ENCODE measurements at places on chromosomes 6 and 20.

GRCh38 chr20:46635514-46636136 lies 15.6 kb downstream of the SLC13A3 start:
- DNase-seq, result no peak
- H3K4me1 ChIP-seq, result no peaks in the 10 kb centered on the region
- H3K36me3 ChIP-seq, result no peaks in the 10 kb centered on the region

- peaks cover 3% of the 10 kb centered on the region for H3K27me3 ChIP-seq
- no peak overlapping the region for H3K4me3 ChIP-seq
- no peaks in the 10 kb centered on the region for H3K36me3 ChIP-seq
- peak overlapping the region; percentile 43 for H3K27ac ChIP-seq
- H3K4me1 ChIP-seq, result peaks cover 27% of the 10 kb centered on the region
- no peak for DNase-seq
Observed at GRCh38 chr6:138815797-138816528, 20.1 kb downstream of the ECT2L start.

- peaks cover 9% of the 10 kb centered on the region for H3K4me1 ChIP-seq
- no peaks in the 10 kb centered on the region for H3K36me3 ChIP-seq
- H3K4me3 ChIP-seq, result no peak overlapping the region
- no peak overlapping the region for H3K27ac ChIP-seq
Observed at GRCh38 chr6:32886681-32887383, 32.8 kb downstream of the PSMB9 start.

DNA sequence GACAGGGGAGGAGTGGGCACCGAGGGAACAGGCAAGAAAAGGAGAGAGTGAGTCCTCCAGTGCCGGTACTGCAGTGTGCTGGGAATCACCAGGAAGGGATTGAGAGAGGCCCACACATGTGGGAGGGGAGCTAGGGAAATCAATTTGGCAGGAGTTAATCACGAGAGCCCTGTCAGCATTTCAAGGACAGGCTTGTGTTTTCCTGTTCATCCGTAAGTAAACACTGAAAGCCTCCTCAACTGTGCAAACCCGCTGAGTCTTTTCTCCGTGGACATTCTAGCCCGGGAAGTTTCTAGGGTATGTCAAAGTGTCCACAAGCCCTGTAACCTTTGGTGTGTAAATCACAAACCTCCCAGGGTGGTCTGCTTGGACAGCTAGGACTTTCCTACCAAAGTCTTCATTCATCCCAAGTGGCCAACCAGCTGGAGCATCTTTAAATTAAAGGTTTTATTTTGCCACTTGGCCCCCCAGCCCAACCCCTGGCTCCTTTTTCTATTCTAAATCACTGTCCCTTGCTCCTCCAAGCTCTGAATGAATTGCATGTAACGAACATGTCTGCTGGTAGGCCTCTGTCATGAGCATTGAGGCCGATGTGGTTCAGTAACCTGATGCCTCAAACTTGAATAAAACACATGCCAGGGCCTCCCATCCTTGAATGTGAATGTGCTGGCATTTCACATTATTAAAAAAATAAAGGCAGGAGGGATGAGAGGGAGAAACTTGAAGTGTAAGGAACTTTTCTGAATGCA lies 149.1 kb downstream of the ZNF217 start:
- H3K4me3 ChIP-seq, result no peak overlapping the region
- H3K27me3 ChIP-seq, result no peaks in the 10 kb centered on the region
- DNase-seq, result no peak
- peaks cover 6% of the 10 kb centered on the region for H3K4me1 ChIP-seq
- H3K27ac ChIP-seq, result no peak overlapping the region

- no peaks in the 10 kb centered on the region for H3K27me3 ChIP-seq
- no peak overlapping the region for H3K27ac ChIP-seq
- H3K4me3 ChIP-seq, result no peak overlapping the region
- H3K36me3 ChIP-seq, result no peaks in the 10 kb centered on the region
Observed at GRCh38 chr6:38514399-38514798, 125.3 kb downstream of the BTBD9 start.

DNA sequence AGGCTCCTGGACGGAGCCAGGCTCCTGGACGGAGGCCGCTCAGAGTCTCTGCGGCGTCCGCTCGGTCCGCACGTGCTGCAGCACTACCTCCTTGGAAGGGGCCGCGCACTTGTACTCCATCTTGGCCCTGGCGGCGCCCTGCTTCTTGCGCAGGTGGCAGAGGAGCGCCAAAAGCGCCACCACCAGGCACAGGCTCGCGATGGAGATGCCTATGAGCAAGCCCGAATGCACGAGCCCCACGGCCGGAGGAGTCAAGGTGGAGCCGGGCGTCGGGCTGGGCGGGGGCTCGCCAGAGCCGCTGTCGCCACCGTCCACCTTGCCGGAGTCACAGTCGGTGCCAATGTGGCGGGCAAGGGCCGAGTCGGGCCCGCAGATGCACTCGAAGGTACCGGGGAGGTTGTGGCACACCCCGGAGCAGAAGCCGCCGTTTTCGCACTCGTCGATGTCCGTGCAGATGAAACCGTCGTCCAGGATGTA lies 1.7 kb downstream of the THBD start:
- DNase-seq, result peak; percentile 18
- H3K4me1 ChIP-seq, result no peaks in the 10 kb centered on the region
- H3K27ac ChIP-seq, result no peak overlapping the region
- no peak overlapping the region for H3K4me3 ChIP-seq
- peaks cover 35% of the 10 kb centered on the region for H3K27me3 ChIP-seq

DNA sequence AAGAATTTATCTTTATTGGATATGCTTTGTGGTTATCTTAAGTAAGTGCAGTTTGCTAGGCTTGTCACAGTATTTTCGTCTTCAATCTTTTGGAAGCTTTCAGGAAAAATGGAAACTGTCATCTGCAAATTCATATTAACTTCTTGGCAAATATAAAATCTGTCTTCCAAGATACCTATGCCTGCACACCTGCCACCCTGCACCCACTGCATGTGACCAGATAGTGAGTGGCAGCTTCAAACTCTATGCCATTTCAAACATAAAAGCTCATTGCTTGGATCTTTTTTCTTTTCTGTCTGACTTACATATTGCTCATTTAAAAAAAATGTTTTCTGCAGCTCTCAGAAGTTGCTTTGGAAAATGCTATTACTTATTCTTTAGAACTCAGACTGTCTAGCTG lies 14.1 kb downstream of the OPRM1 start:
- H3K36me3 ChIP-seq, result no peaks in the 10 kb centered on the region
- no peaks in the 10 kb centered on the region for H3K27me3 ChIP-seq
- H3K27ac ChIP-seq, result no peak overlapping the region
- no peaks in the 10 kb centered on the region for H3K4me1 ChIP-seq

- H3K36me3 ChIP-seq, result no peaks in the 10 kb centered on the region
- no peak overlapping the region for H3K4me3 ChIP-seq
- H3K27me3 ChIP-seq, result no peaks in the 10 kb centered on the region
- no peak overlapping the region for H3K27ac ChIP-seq
- no peaks in the 10 kb centered on the region for H3K4me1 ChIP-seq
Observed at GRCh38 chr20:14918281-14918680, 580.9 kb upstream of the FLRT3 start.

DNA sequence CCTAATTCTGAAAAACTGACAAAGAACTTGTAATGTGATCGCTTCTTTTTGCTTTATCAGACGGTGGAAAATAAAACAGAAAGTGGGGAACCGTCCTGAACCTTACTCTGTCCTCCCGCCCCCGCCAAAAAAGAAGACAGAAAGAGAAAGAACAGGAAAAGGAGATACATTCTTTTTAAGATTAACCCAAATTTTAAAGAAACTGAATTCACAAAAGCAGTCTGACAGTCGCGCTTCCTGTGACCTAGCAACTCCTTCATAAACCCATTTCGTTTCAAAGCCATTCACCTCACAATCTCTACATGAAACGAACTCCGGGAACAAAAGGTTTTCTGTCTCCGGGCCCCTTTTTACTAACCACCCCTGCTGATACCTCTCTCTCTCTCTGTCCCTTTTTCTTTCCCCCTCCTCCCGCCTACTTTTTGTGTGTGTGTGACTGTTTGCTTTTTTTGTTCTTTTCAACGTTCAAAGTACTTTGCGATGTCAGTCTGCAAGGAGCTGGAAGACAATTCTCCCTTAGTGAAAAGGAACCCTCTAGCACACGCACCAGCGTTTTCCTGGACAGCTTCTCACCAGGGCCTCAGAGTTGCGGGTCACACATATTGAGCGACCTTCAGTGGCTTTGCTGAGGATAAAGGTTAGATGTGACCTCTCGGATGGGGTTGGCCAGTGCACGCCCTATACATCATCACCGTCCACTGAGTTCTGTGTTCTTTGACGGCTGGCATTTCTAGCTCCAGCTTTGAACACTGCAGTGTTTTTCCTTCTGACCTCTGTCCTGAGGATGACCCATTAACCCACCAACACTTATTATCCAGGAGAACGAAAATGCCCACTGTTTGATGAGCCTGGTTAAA lies 530 bp upstream of the NEDD9 start:
- H3K4me3 ChIP-seq, result peak overlapping the region; percentile 81
- DNase-seq, result no peak
- peaks cover 8% of the 10 kb centered on the region for H3K36me3 ChIP-seq
- peaks cover 64% of the 10 kb centered on the region for H3K4me1 ChIP-seq
- no peaks in the 10 kb centered on the region for H3K27me3 ChIP-seq

- H3K4me3 ChIP-seq, result no peak overlapping the region
- H3K27me3 ChIP-seq, result no peaks in the 10 kb centered on the region
- peaks cover 63% of the 10 kb centered on the region for H3K4me1 ChIP-seq
- H3K27ac ChIP-seq, result no peak overlapping the region
- no peak for DNase-seq
- peaks cover 18% of the 10 kb centered on the region for H3K36me3 ChIP-seq
Observed at GRCh38 chr6:52365866-52366540, 4.1 kb downstream of the PAQR8 start.

- DNase-seq, result no peak
- H3K4me1 ChIP-seq, result no peaks in the 10 kb centered on the region
- H3K27ac ChIP-seq, result no peak overlapping the region
- no peak overlapping the region for H3K4me3 ChIP-seq
Observed at GRCh38 chr6:89313006-89313405, 2.1 kb downstream of the GABRR2 start.

DNA sequence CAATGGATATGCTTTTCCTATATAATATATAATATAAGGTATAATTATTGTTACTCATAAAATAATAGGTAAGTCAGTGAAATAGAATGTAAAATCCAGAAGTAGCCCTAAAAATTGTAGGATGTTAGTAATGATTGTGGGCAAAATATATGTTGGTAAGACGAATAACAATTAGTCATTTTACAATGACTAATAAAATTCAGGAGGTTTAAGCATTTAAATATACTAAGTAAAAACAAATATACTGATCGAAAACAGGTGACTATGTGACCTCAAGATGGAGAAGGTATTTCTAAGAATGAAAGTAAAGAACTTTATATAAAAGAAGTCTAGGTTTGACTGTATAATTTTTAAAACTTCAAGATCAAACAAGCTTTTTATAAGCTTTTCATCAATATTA lies 28.9 kb downstream of the FUCA2 start:
- no peak overlapping the region for H3K4me3 ChIP-seq
- no peaks in the 10 kb centered on the region for H3K4me1 ChIP-seq
- no peak overlapping the region for H3K27ac ChIP-seq
- peaks cover 13% of the 10 kb centered on the region for H3K36me3 ChIP-seq
- H3K27me3 ChIP-seq, result no peaks in the 10 kb centered on the region
- no peak for DNase-seq

DNA sequence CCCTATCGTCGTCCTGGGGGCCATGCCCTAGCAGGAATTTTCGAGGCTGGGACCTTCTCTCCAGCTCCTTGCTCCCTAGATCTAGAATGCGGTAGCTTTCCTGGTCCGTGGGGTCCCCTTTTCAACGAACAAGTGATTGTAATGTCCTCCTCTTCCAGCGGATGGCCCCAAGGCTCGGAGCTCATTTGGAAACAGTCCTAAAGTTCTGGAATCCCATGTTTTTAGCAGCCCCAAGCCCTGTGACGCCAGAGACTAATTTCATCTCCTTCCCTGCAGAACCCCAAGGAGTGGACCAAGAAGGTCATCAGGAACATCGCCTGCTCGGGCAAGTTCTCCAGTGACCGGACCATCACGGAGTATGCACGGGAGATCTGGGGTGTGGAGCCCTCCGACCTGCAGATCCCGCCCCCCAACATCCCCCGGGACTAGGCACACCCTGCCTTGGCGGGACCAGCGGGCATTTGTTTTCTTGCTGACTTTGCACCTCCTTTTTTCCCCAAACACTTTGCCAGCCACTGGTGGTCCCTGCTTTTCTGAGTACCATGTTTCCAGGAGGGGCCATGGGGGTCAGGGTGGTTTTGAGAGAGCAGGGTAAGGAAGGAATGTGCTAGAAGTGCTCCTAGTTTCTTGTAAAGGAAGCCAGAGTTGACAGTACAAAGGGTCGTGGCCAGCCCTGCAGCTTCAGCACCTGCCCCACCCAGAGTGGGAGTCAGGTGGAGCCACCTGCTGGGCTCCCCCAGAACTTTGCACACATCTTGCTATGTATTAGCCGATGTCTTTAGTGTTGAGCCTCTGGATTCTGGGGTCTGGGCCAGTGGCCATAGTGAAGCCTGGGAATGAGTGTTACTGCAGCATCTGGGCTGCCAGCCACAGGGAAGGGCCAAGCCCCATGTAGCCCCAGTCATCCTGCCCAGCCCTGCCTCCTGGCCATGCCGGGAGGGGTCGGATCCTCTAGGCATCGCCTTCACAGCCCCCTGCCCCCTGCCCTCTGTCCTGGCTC lies 48.5 kb downstream of the PYGB start:
- H3K4me1 ChIP-seq, result no peaks in the 10 kb centered on the region
- H3K4me3 ChIP-seq, result no peak overlapping the region
- DNase-seq, result peak; percentile 48
- no peak overlapping the region for H3K27ac ChIP-seq
- no peaks in the 10 kb centered on the region for H3K27me3 ChIP-seq
- peaks cover 2% of the 10 kb centered on the region for H3K36me3 ChIP-seq

DNA sequence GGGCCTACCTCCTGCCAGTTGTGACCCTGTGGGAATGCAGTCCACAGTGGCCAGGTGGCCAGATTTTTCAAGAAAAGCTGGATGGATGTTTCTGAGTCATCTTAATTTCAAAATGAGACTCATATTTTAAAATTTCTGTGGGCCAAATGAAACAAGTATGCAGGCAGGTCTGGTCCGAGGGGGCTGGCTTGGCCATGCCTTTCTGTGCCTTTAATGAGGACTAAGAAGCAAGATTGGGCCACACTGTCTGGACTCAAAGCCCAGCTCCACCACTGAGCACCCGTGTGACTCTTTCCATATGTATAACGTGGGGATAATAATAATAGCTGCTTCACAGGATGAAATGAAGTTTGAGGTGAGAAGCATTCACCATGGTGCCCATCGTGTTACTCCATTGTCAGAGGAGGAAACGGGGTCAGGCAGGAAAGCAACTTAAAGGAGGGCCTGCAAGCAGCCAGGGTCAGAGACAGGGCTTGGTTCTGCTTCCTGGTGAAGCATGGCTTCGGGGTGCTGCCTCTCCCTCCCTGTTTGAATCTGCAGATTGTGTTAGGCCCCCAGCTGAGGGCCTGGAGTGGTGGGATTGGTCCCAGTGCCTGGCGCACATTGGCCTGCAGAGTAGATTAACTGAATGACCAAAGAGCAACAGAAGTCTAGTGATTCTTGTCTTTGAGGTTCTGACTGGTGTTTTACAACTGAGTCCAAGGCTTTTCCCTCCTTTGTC lies 3.8 kb downstream of the SOX12 start:
- no peak overlapping the region for H3K27ac ChIP-seq
- H3K4me1 ChIP-seq, result peaks cover 12% of the 10 kb centered on the region
- H3K36me3 ChIP-seq, result no peaks in the 10 kb centered on the region
- no peak for DNase-seq

Measured in activated CD4-positive, alpha-beta memory T cell treated with anti-CD3 and anti-CD28 coated beads for 36 hours (primary cell).